Stimulated activated CD4-positive, alpha-beta T cell treated with anti-CD3 and anti-CD28 coated beads, TNF-alpha, amount 100 ng/mL, for 4 hours (primary cell): ENCODE measurements at places on chromosomes 7 and 10.

- no peak for DNase-seq
These were observed 37.7 kb upstream of the ZNF107 start for GRCh38 chr7:64628192-64628591.

- DNase-seq = no peak
These were observed 253.1 kb downstream of the FZD1 start for GRCh38 chr7:91517201-91517785.

DNA sequence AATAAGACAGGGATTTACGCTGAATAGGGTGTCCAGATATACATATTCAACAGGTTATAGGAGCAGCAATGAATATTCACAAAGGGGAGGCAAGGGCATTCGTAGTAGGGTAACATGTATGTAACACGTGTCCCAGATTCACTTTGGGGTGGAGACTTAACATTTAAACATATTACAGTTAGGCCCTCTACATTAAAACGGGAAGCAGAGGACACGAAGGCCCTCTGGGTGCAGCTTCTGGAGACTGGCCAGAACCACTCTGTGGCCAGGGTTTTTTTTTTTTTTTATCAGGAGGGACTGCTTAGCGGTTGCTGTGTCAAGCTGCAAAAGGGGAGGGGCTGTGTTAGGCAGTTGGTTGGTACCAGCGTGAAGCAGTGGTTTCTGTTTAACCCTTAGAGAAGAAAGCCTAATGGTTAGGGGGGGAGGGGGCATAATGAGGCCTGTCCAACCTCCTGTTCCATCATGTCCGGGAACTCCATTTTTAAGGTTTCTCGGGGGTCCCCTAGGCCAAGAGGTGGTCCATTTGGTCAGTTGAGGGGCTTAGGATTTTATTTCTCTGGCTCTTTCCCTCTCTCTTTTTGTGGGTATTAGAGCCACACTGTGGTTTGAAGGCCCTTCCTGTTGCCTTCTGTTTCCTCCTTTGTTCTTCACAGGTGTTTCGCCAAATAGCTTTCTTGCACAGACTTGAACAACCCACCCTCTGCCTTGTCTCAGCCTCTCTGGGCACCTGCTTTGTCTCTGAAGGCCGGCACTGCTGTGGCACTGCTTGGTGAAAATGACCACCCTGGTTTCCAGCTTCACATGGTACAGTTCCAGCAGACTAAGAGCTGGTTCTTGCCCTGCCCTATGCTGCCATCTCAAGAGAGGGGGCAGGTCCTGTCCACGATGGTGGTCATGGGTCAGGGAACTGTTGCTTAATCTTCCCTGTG lies 26.4 kb downstream of the PRF1 start:
- no peak for DNase-seq

DNA sequence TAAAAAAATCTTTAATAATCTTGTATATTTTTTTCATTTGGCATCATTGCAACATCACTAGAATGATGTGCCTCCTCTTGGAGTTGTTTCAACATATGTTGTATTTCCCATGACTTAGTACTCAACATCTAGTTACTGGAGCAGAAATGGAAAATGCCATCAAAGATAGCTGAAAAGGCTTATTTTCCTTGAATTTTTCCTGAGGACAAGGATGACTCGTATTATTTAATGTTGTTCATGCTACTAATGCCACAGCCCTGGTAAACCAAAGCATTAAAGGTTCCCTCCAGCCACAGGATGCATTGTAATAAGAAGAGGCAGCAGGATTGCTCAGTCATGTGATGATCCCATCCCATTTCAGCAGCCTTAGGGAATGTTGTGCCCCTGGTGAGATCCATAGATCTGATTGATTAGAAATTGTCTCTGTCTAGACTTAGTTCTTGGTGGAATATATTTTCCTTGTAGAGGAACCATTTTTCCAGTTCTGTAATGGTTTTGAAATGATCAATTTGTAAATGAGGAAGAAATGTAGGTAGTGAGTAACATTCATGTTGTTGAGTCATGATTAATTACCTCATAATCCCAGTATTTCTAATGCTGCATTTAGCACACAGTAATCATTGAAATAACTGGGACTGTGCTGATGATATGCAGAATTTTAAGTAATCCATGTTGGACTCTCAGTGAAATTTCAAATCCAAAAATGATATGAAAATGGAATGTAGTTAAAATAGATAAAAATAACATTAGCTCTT lies 91.3 kb upstream of the SMIM30 start:
- no peak for DNase-seq

DNA sequence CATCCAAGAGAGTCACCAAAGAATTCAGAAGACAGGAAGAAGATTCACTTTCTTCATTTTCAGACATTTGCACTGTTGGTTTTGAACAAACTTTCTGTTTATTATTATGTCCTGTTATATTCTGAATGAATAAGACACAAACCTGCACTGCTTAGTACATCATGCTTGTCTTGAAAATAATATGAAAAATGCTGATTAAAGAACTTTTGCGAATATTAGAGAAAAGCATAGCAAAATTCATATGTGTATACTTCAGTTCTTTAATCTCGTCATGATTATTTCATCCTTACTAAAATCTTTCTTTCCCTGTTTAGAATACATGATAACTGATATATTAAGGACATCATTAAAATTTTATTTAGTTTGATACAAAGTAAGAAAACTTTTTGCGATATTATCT lies 504.1 kb downstream of the POM121L12 start:
- DNase-seq = no peak

GRCh38 chr10:100371482-100372027 lies 24.5 kb downstream of the SCD start:
- DNase-seq = no peak

- no peak for DNase-seq
These were observed 33.6 kb downstream of the IQCE start for GRCh38 chr7:2592375-2592865.

GRCh38 chr10:93422118-93422517 lies 60.0 kb downstream of the MYOF start:
- DNase-seq = no peak

GRCh38 chr10:13514296-13514695 lies 14.5 kb downstream of the BEND7 start:
- DNase-seq = no peak

- no peak for DNase-seq
These were observed 44.3 kb upstream of the GLCCI1 start for GRCh38 chr7:7924303-7924702.

DNA sequence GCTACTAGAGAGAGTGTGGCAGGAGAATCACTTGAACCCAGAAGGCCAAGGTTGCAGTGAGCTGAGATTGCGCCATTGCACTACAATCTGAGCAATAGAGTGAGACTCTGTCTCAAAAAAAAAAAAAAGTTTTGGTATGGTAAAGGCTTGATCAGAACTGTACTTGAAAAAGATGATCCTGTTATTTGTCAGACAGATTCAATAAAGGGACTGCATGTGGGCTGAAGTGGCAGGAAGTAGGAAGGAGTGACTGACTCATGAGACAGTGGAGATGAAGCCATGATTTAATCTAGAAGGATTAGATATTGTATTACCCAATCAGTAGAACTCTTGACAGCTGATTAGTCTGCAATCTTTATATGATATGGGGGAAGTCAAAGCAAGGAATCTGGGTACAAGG lies 2.7 kb upstream of the TMEM254 start:
- no peak for DNase-seq

DNA sequence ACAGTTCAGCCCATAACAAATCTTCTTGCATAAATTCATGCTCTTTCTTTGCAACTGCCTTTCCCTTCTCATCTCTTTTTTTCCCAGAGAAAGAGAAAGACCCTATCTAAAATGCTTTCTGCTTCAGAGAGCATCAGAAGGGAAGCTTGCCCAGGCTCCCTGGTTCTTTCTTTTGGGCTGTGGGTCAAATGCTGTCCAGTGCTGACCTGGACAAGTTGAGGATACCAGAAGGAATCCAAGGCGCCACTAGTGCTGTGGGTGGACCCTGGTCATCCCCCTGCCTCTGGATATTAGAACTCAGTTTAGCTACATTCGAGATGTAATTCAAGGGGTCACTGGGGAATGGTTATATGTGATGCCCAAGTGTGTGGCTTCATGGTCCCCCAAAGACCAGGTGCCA lies 411.6 kb downstream of the RPS24 start:
- DNase-seq = no peak

- no peak for DNase-seq
These were observed 178.2 kb upstream of the NRG3 start for GRCh38 chr10:81696609-81697388.

GRCh38 chr7:89104748-89105685 lies 309.5 kb upstream of the TEX47 start:
- no peak for DNase-seq

DNA sequence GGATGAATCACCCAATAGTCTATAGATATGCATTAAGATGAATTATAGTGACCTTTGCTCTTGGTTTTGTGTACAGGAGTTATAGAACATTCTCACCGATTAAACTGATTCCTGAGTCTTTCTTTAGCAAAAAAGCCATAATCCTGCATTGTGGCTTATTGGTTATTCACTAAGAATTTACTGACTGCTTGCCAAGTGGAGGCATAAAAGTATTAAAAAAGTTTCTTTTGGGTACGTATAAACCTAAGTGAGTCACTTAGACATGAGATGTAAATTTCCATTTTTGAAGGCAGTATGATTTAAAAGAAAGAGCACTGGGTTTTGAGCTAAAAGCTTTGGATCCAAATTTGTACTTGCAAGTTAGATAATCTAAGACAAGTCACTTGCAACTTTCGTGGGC lies 100.7 kb downstream of the CDK6 start:
- DNase-seq = no peak

DNA sequence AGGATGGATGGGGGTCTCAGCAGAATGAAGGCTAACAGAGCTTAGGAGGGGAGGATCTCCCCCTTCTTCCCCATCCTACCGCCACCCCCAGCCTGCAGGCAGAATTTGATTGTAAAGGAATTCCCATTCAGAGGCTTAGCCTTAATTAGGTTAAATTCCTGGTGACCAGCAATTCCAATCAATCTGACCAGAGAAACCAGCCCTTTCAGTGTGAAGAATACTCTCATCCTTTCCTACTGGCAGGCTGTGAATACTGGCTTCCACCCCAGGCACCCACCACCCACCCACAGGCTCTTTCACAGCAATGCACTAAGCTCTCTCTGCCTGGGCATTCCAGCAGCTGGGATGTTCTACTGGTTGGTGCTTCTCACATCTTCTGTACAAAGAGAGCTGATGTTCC lies 137.9 kb upstream of the LYZL1 start:
- DNase-seq = no peak

GRCh38 chr7:133769668-133770067 lies 357.5 kb upstream of the LRGUK start:
- no peak for DNase-seq

GRCh38 chr7:119711104-119711503 lies 561.9 kb upstream of the KCND2 start:
- no peak for DNase-seq

DNA sequence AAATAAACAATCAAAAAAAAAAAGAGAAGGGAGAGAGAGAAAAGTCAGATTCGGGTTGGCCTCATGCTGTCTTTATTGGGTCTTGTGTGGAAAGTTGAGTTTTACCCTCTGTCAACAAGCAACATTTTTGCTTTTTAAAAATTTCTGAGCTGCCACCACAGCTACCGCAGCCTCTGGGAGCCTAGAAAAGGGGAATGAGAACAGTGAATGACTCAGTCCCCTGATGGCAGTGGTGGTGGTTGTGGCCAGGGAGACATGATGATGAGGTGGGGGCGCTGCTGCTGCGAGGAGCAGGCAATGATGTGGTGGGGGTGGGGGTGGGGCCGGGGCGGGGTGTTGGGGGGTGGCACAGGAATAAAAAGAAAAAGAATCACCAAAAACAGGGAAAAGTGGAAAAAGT lies 20.0 kb upstream of the CREB3L2 start:
- no peak for DNase-seq

GRCh38 chr7:39199006-39199405 lies 221.3 kb downstream of the POU6F2 start:
- DNase-seq = no peak

DNA sequence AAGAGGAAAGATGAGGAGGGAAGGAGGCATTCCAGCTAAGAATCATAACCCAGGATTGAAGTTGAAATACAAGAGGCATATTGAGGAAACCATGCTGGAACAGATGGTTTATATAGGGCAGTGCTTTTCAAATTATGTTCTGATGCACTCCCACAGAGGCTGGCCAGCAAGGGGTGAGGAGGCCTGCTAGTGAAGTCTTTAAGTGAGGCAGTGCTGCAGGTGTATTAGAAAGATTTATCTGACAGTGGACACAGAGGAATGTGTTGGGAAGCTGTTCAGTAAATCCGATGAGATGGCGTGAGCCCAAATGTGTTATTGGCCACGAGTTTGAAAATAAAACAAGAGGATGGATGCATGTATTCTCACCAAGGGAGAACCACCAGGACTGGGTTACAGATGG lies 28.6 kb downstream of the REEP3 start:
- no peak for DNase-seq

- no peak for DNase-seq
These were observed 39.8 kb downstream of the HBP1 start for GRCh38 chr7:107208563-107208962.

- DNase-seq = no peak
These were observed 441.8 kb upstream of the AKR1E2 start for GRCh38 chr10:4384245-4384644.

DNA sequence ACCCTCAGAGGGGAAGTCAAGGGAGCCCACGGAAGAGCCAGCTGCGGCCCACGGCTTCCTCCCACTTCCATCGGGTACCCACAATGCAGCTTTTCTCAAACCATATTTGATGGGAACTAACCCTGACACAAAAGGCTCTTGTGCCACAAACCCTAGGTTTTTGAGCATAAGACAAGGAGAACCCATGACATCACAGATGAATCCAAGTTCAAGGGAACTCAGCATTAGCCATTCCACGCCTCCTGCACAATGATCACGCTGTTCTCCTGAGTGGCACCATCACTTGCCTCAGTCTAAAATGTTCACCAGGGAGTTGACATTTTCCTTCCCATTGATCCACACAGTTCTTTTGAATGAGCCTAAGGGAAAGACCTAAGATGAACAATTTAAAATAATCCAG lies 70.4 kb downstream of the ITIH5 start:
- DNase-seq = no peak

GRCh38 chr7:23017309-23017708 lies 3.4 kb upstream of the HYCC1 start:
- DNase-seq = no peak

GRCh38 chr7:1232103-1232466 lies 587 bp upstream of the UNCX start:
- no peak for DNase-seq

- no peak for DNase-seq
These were observed 38.0 kb downstream of the MDFIC start for GRCh38 chr7:114959931-114960330.

GRCh38 chr10:31867646-31868045 lies 61.0 kb downstream of the ARHGAP12 start:
- DNase-seq = no peak

- DNase-seq = no peak
These were observed 250.5 kb downstream of the ZMYND11 start for GRCh38 chr10:385571-386300.

- no peak for DNase-seq
These were observed 137.2 kb upstream of the ADARB2 start for GRCh38 chr10:1874533-1874932.
